Activated CD4-positive, alpha-beta T cell treated with anti-CD3 and anti-CD28 coated beads, Interleukin-2, amount 50 U/mL, for 4 hours (primary cell): ENCODE measurements at places on chromosomes 12 and 14.

GRCh38 chr14:68363843-68364767, 428.8 kb downstream of the ZFP36L1 start:
- no peak for DNase-seq

DNA sequence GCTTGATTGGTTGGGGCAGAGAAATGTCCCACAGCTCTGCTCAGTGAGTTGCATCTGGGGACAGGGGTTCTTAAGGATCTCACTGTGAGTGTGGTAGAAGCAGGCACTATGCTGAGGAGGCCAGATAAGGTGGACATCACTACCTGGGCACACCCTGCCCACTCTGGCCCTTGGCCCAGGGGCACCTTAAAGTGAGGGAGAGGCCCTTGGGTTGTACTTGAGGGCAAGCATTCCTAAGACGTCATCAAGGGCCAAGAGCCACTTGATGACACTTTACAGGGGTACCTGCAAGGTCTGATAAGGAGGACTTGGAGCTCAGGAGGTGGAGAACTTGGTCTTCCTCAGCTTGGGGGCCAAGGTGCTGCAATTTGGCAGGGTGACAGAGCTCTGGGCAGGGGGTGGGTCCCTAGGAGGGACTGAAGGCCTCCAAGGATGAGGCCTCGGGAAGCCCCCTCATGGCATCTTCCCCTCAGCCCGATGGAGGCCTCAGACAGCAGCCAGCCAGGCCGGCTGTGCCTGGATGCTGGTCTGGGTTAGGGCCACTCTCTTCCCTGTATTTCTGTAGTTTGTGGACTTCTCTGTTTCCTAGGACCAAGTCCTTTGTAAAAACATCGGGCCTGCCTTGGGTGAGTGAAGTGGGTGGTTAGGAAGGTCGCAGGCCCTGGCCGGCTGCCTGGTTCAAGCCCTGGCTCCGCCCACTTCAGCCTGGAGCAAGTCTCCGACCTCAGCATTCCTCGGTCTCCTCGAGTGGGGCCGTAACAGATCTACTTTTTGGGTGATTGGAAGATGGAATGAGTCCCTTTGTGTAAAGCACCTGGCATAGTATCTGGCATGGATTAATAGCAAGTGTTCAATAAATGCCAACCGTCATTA, 24.8 kb downstream of the GPR68 start:
- DNase-seq = no peak

DNA sequence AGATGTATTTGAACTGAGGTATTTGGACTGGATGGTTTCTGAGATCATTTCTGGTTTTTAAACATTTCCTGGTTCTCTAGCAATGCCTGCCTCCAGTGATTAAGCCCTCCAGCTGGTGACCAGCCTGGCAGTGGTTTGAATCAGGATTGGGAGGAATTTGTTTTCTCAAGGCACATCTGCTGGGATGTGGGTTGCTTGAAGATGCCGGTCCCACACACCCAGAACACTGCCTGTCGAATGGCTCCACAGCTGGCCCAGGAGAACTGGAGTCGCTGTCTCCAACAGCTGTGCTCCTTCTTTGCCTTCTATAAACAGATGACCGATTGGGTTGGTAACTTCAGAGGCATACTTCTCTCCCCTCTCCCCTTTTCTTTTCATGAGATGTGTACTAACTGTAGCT, 258.0 kb upstream of the DDHD1 start:
- DNase-seq = no peak

GRCh38 chr14:77763316-77763715, 2.4 kb upstream of the SNW1 start:
- no peak for DNase-seq

DNA sequence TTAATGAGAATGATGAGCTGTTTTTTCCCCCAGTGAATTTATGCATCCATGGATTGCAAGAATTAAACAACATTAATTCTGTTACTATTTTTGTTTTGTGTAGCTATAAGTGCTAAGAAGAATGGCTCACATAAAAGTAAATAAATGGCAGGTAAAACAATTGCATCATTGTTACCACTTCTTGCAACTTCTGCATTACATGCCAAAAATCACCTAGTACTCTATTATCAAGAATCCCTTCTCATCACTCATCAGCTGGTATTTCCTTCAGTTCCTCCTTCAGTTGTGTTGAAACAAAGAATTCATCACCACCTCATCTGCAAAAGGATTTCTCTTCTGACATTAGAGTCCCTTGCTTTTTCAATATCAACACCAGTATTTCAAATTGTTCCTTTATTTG, 773 bp downstream of the A2M start:
- no peak for DNase-seq

DNA sequence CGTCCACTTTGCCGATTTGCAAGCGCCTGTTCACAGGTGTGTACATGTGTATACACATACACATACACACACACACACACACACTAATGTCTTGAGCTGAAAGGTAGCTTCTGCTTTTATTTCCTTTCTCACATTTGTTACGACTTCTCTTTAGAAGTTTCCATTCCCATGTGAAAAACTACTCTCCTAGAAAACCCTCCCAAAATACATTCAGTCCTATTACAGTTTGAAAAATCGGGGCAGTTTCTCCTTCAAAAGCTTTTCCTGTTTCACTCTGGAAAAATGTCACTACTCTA, 3.9 kb downstream of the BLTP3B start:
- DNase-seq = no peak

DNA sequence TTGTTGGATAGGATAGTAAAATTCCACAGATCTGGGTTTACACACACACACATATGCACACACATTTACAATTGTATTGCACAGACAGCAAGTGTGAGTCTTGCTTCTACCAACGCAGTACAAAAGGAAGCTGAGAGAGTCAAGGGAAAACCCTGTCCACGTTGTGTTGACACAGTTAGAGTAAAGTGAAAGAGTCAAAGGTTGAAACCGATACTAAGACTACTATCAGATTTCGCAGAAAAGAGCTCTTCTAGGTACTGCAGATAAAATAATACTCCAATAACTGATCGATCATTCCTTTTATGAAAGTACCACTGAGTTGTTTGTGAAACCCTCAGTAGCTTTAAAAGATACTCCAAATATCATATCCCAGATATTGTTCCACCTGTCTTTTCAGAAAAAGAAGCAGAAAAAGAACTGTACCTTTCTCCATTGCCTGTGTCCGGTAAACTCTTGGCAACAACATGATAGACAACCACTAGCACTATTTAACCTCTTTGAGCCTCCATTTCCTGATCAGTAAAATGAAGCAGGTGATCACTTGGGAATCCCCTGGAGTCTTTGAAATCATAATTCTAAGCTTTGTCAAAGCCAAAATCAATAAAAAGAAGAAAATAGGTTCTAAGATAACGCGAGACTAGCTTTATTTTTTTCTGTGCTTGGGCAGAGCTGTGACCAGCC, 224.6 kb upstream of the FOXN3 start:
- no peak for DNase-seq
